Trophoblast cell (in vitro differentiated cells and primary cell): ENCODE measurements at places on chromosomes 5 and 9.

DNA sequence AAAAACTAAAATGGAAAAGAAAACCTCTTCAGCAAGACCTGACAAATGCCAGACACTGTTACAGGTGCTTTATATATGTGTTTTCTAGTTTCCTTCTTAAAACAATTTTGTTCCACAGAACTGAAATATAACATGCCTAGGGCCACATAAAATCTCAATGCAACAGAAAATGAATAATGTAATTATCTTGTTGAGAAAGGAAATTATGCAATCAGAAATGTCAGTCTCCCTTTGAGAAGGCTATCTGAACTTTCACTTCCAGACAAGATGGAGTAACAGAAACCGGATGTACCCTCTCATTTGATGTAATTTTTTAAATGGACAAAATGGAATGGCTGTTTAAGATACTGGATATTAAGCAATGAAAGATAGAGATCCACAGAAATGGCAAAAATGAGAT lies 79.2 kb downstream of the AGTPBP1 start:
- no peak for DNase-seq

- peak; percentile 11 for DNase-seq
Observed at GRCh38 chr9:119091074-119091473, 278.2 kb downstream of the BRINP1 start.

DNA sequence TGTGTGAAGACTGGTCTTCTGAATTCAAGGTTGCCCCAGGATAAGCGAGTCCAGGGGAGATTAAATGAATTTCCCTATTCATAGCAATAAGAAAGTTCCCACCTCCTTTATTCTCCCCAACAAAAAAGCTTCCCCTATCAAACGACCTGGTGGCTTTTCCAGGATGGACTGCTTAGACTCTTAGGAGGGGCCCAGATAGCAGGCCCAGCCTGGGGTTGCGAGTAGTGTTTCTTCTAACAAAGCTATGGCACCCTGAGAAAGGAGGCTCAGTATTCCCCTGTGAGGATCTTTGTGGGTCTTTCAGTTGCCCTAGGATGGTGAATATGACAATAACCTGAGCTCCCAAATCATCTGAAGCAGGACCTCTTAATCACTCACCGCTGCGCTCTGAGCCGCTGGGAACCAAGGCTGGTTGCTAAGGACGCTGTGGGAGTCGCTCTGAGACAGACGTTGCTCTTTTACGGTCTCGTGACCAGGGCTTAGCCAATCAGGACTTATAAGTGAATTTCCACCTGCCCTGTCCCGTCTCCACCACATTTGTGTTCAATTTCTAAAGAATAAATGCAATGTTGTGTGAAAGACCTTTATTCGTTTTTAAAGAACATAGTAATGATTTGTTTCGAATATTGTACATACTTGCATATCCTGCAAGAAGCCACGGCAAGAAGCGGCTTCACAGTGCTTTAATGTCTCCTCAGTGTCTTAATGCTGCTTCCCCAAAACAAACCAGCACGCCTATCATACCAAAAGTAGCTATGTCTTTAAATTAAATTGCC lies at the start of gene TMEM232:
Gene TMEM232, minus strand, starts transcription at position 423 of the 776 bp plus-strand sequence. CDS start 59,319 bp downstream, outside the sequence.
- peak; percentile 90 for DNase-seq

- DNase-seq = no peak
Observed at GRCh38 chr9:130743656-130744055, 50.1 kb downstream of the EXOSC2 start.

- no peak for DNase-seq
Observed at GRCh38 chr5:179488975-179489374, 61.4 kb upstream of the RUFY1 start.

DNA sequence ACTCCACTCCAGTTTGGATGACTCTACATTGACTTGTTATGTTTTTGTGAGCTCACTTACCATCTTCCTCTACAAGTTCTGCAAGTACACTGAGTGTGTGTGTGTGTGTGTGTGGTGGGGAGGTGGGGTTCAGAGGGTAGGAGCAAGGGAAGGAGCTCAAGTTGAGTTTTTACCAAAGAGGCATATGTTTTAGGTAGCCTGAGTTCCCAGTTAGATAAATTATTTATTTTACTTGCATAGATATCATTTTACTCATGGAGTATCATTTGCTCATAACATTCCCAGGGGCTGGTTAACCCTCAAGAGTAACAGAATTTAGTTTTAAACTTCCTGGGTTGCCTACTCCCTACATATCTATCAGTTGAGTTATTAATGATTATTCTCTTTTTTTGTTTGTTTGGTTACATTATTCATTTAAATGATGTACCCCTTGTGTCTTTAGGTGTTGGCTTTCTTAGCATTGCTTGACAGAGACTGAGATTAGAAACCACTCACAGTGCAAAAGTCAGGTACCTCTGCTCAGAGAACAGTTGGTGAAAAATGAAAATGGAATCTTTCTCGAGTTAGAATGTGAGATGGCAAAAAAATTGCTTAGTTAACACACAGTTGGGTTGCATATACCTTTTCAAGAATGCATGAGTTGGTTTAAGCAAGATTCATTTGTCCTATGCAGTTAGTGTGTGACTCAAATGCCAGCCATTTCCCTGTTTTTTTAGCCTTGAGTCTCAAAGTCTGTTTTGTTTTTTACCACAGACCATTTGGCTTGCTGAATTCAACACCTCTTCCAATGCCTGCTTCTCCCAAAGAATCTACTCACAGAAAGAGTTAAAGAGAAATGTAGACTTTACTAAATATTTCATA lies 29.2 kb downstream of the TNFSF8 start:
- peak; percentile 14 for DNase-seq

- no peak for DNase-seq
Observed at GRCh38 chr5:131406975-131407638, 143.3 kb downstream of the CDC42SE2 start.

GRCh38 chr9:130887494-130888144 lies 9.0 kb downstream of the QRFP start:
- no peak for DNase-seq

DNA sequence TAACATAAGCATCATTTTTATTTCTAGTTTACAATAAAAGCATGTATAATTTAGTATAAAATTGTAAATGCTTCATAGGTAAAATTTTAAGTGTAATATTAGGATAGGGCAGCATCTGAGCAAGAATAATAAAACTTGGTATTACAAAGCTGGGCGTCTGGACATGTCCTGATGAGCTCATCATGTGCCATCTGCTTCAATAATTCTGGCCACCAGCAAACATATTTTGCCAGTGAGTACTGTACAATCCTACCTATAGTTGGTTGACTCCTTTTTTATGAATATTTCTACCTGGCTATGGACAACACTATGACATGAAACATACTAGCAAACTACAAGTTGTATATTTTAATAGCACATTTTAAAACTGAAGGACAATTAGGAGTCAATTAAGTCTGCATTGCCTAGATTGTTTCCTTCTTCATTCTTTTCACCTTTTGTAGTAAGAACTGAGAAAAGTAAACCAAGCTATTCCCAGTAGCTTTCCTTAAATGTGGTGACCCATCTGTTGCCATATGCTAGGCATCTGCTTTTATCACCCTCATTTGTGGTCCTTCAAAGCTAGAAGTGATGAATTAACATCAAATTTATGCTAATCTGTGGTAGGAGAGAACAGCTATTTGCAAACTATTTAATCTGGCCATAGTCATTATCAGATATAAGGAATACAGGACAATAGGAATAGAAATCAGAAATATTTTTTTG lies 23.4 kb downstream of the LURAP1L start:
- no peak for DNase-seq

DNA sequence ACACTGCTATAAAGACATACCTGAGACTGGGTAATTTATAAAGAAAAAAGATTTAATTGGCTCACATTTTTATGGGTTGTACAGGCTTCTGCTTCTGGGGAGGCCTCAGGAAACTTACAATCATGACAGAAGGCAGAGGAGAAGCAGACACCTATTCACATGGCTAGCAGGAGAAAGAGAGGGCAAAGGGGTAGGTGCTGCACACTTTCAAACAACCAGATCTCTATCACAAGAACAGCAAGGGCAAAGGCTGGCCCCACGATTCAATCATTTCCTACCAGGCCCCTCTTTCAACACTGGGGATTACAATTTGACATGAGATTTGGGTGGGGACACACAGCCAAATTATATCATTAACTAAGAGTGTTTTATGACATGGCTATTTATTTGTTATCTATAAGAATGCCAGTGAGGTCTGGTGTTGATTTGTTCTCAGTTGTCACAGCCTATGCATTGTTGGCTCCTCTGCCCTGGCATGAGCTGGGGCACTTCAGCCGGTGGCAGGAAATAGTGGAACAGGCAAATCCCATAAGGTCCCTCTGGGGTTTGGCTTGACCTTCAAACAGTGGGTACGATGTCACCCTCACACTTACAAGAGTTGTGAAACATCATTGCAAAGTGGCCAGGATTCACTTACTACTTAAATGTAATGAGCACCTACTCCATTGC lies 44.1 kb downstream of the SPARC start:
- DNase-seq = no peak

DNA sequence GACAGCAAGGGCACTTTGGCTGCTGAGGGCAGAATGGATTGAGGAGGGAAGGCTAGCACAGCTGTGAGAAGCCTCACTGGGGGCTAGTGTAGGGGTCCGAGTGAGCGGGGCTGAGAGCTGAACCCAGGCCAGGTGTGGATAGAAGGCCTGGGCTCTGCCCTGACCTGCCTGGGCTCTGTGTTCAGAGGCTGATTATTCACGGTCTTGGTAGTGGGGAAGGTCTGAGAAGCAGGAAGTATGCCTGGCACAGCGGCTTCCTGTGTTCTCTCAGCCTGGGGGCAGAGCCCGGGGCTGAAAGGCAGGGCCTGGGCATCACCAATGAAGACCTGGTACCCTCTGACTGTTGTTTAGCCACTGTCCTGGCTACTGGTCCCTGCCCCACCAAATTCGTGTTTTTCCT lies 136.4 kb upstream of the TBC1D2 start:
- no peak for DNase-seq

DNA sequence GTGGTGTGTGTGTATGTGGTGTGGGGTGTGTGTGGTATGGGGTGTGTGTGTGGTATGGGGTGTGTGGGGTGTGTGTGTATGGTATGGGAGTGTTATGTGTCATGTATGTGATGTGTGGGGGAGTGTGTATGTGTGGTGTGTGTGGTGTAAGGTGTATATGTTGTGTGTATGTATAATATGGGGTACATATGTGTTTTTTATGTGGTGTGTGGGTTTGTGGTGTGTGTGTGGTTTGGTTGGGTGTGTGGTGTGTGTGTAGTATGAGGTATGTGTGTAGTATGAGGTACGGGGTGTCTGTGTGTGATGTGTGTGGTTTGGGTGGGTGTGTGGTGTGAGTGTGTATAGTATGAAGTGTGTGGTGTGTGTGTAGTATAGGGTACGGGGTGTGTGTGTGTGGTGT lies 11.4 kb downstream of the ECSCR start:
- no peak for DNase-seq
